ENCODE measurements at places on chromosomes 13 and 19.

- no peak for DNase-seq
Measured at GRCh38 chr19:6416658-6417405, 7.8 kb downstream of the KHSRP start.

- DNase-seq, result no peak
Measured at GRCh38 chr19:55461974-55462626, 658 bp upstream of the ISOC2 start.

DNA sequence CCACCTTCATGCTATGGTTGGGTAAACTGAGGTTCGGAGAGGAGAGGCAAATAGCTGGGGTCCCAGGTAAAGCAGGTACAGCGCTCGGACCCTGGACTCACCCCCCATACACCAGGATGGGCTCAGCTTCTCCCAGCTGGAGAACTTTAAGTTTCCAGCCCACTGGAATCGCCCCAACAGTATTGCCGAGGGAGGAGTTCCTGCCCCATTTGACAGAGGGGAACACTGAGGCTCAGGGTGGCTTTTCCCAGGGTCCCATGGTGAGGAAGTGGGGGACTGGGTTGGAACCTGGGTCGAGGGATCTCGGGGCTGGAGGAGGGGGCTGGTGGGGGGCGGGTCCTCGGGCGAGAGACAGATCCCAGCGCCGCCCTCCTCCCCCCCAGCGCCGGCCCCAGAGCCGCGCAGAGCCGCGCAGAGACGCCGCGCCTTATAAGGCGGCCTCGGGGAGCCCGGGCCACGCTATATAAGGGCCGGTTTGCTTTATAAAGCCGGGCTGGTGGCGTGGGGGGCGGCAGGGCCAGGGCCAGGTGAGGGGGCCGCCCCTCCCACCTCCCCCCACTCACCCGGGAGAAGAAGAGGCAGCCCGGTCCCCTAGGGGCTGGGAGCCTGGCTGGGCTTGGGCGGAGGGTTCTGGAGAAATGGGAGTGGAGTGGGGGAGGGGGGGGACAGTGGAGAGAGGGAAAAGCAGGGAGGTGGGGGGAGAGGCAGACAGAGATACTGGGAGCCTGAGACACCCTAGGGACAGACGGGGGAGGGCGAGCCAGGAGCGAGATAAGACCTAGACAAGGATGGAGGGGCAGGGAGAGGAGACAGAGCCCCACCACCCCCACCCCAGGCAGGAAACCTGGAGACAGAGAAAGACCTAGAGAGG, 1.1 kb downstream of the CNN1 start:
- no peak for DNase-seq

GRCh38 chr19:39132344-39132969, 6.9 kb downstream of the PAK4 start:
- DNase-seq, result no peak

GRCh38 chr13:102198418-102199311, 203.2 kb downstream of the FGF14 start:
- DNase-seq, result no peak

DNA sequence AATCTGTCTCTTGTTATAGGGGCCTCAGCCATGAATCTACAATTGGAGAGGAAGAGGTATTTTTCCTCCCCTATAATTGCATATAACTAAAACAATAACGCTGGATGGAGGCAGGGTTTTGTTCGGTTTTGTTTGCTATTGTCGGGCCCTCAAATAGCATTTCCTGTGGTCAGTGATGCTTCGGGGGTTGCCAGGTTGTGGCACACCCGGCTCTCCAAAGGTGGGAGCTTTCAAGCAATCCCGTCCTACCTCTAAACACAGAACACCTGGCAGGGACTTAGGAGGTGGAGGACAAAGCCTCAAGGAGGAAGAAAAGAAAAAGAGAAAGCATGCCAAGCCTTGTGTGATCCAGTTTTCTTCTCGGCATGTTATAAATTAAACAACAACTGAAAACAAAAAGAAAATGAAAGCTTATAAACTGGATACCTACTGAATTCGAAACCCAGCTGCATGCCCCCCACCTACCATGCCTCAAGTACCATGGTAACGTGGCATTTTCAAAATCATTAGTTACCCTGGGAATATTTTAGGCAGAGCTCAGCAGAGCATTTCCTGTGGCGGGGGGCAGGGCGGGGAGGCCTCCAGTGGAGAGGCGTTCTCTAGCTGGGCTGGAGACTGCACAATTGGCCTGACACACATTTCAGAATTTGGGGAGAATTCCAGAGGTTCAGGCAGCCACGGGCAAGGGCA, 213.8 kb downstream of the DCLK1 start:
- DNase-seq, result no peak

GRCh38 chr19:44661904-44662303, 9.4 kb upstream of the CEACAM19 start:
- no peak for DNase-seq

GRCh38 chr13:28467034-28467433, 27.9 kb downstream of the FLT1 start:
- no peak for DNase-seq

DNA sequence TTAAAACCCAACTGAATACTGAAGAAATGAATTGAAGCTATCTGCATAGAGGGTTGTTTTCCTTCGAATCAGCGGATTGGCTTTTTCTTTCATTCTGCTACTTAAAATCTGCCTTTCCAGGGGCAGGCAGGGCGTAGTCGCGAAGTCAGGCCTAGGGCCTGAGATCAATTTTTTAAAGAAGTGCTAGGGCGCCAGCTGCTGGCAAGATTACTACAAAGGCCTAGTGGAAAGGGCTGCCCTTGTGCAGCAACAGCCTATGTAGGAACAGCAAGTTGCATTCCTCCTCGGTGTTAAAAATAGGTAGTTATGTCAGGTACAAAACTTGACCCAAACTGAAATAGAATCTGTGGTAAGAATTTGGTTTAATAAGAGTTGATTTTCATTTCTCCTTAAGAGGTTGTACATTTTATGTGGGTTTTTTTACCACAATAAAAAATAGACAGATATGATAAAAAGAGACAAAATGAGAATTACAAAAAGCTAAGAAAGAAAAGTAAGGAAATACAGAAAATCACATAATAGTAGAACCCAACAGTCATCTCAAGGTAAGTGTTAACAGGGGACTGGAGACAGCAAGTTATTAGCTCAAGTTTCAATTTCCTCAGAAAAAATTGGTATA, 9.5 kb upstream of the URAD start:
- no peak for DNase-seq

- DNase-seq, result peak; percentile 99
Measured at GRCh38 chr19:46133101-46133627, 8.7 kb upstream of the IGFL3 start.

DNA sequence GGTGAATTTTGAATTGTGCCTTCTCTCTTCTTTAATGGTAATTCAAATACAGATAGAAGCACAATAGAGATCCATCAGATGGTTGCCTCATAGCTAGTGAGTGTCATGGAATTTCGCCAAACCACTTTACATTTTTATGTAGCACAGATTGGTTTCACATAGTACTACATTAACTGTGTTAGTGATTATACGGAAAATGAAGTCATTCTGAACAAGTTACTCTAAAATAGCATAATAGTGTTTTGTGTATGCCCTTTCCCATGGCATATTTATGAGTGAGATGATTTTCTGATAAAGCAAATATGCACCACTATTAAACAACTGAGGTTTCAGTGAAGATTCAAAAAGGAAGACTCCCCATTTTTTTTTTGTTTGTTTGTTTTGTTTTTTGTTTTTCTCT, 1623.5 kb downstream of the PCDH9 start:
- no peak for DNase-seq

DNA sequence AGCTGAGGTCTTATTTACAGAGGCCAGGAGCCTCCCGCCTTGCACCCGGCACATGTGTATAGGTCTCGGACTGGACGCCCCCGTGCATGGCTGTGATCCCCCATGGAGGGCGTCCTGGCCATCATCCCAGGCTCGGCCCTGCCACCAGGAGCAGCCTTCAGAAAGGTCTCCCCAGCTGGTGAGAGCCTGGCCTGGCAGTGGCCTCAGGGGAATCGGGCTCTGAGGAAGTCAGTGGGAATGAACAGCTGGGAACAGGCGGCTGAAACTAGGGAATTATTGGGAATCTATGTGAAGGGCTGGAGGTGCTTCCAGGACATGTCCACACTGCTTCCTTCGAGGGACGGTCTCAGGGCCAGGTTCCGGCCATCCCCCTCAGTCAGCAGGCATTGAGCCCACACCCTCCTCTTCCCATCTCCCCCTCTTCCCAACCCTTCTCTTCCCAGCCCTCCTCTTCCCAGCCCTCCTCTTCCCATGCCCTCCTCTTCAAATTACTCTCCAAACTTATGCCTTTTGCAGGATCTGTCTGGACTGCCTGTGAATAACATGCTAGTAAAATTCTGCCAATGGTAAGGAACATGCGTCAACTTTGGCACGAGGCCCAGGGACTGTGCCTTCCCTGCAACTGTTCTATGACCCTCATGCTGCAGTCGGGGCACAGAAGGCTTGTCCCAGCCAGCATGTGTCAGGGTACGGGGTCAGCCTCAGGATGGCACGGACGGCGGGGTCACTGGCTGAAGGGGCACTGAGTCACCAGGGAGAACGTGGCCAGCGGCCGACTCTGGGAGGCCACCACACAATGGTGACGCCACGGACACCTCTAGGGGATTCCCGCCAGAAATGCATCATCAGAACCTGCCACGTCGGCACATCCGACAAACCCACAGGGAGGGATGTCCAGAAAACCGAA, 24.2 kb upstream of the C13orf46 start:
- DNase-seq, result peak; percentile 37

GRCh38 chr13:94162289-94162688, 317.2 kb downstream of the DCT start:
- no peak for DNase-seq

GRCh38 chr19:18282021-18282787, 782 bp upstream of the JUND start:
- no peak for DNase-seq

DNA sequence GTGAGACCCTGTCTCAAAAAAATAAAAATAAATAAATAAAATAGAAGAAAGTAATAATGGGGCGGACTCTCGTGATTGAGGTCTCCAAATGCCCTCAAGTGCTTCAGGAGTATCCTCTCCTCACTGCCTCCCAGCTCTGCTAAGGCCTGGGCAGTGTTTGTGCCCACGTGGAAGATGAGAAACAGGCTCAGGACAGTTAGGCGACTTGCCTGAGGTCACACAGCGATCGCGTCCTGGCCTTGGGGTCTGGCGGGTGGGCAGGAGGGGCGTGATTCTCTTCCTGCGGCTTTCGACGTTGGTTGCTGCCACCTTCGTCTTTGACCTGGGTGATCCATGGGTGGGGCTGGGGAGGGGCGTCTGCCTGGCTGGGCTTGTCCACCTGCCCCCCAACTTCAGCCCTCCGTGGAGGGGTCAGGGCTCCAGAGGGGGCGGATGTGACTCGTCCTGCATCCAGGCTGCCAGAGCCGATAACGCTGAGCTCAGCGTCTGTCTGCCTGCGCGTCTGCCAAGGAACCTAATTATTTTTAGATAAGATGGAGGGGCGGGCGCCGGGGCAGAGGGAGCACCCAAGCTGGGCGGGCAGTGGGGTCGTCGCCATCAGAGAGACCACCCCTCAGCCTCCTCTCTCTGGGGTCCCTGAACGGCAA, 56.9 kb downstream of the NFIC start:
- DNase-seq, result no peak

GRCh38 chr19:49539192-49539952, 11.6 kb downstream of the RCN3 start:
- no peak for DNase-seq

DNA sequence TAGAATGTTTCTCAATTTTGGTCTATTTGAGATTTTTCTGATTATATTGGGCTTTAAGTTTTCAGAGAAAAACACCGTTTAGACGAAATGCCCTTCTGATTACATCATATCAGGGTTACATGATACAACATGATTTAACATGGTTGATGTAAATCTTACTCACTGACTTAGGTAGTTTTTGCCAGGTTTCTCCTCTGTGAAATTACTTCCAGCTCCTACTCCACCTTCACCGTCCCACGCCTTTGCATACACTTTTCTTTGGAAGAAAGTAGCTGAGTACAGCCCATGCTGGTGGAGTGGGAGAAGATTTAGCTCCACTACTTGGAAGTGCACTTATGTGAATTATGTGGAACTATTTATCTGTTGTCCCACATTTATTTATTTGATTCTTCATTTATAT, 433.2 kb upstream of the KLHL1 start:
- DNase-seq, result no peak

DNA sequence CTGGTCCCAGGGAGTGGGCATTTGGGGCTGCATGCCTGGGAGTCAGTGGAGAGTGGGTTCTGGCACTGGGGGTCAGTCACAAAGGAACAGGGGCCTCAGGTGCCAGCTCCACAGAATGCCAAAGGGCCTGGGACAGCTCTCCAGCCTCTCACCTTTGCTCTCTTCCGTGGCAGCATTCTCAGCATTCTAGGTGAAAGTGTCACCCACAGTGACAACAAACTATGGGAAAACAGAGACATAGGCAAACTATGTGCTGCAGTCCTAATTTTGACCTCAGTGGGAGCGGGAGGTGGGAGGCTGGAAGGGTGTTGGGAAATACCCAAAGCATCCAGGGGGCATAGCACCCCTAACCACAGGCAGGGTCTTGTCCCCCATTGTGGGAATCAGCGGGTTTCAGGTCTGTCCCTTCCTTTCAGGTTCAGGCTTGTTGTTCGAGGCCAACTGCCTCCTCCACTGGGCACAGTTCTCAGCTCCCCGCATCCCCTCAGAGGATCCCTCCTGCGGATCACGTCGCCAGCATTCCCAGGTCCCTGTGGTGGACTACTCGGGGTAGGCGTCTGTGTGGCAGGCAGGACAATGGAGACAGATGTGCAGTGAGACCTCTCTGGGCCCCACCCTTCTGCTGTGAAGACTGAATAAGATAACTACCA, 52.4 kb downstream of the TSHZ3 start:
- DNase-seq, result no peak

- DNase-seq, result peak; percentile 73
Measured at GRCh38 chr19:1177322-1178114, 3.5 kb upstream of the SBNO2 start.

- DNase-seq, result no peak
Measured at GRCh38 chr19:10195199-10195519, 406 bp upstream of the DNMT1 start.

GRCh38 chr19:39515551-39516191, 732 bp downstream of the SELENOV start:
- no peak for DNase-seq

GRCh38 chr19:12085074-12085818, 20.7 kb downstream of the ZNF844 start:
- no peak for DNase-seq

DNA sequence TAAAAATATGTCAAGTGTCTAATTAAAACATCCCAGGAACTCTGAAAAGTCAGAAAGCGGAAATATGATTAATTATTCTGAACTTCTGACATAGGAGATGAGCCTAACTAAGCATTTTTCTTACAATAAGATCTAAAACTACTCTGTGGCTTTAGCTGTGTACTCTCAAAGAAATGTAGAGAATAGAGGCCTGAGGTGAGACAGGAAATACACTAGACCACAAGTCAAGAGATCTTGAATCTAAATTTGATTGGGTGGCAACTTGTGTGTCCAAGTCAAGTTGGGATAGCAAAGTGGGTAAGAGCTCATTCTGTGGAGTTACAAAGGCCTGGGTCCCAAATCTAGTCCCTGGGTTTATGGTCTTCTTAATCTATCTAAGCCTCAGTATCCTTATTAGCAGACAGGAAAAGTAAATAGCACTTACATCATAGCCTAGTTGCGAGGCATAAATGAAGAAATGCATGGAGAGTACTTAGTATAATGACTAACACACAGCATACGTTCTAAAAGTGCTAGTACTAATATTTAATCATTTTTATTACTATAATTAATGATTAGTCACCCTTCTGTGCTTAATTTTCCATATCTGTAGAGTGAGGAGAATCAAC, 9.4 kb upstream of the LRRC63 start:
- no peak for DNase-seq

- DNase-seq, result no peak
Measured at GRCh38 chr13:78401873-78402707, 201.3 kb downstream of the POU4F1 start.
